ENCODE measurements at places on chromosomes 6 and 20.

DNA sequence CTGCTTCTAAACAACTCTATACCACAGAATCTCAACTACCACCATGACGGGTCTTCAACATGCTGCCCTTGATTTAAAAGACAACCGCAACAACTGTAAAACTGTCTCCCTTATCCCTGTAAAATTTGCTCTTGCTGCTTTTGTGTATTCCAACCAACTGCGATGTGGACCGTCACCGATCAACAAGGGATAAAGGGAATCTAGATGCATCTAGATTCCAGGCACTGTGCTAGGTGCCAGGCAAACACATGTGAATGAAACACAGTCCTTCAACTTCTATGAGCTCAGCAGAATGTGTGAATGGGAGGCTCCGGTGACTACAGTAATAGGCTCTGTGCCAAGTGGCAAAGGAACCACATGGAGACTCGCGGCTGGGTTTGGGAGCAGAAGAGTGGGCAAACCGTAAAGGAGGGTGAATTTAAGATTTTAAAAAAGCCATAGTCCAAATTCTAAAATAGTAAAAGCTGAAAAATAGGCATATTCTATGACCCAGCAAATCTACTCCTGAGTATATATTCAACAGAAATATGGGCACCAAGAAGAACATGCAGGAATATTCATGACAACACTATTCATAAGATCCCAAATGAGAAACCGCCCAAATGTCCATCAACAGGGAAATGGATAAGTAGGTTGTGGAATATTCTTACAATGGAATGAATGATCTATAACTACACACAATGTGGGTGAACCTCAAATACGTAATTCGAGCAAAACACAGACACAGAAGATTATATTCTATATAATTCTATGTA lies 3.7 kb upstream of the PRND start:
- DNase-seq = no peak

- no peak for DNase-seq
Measured at GRCh38 chr6:38432079-38432478, 207.7 kb downstream of the BTBD9 start.

GRCh38 chr6:133590814-133591213 lies 298.1 kb upstream of the TCF21 start:
- DNase-seq = no peak

DNA sequence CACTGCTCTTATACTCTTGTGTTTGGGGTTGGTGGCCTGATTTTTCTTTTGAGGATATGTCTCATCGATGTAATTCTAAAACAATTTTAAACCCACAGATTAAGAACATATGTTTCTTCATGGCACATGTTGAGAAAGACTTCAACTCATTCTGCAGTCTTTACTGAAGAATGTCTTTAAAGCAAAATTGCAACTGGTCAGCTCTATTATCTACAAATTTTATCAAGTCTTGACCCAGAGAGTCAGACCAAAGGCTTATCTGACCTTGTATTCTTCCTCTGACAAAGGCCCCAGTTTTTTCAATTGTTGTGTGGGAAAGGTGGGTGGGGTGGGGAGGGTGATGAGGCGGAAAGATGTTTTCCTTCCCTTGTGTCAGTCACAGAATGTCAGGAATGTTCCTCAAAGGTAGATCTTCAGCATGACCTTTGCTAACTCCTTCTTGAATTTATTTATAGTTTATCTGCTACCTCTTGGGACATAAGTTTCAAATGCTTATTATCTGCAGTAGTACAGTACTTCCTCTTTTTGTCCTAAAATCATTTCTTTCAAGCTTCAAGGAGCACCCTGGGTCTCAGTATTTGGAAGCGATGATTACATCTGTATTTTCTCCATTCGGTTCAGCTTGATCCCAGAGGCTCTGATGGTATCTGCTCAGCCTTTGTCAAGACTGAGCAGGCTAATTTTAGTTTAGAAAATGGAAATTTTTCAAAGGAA lies 63.2 kb upstream of the TIAM2 start:
- DNase-seq = peak; percentile 74

GRCh38 chr20:35172434-35172806 lies 548 bp downstream of the PROCR start:
- no peak for DNase-seq

DNA sequence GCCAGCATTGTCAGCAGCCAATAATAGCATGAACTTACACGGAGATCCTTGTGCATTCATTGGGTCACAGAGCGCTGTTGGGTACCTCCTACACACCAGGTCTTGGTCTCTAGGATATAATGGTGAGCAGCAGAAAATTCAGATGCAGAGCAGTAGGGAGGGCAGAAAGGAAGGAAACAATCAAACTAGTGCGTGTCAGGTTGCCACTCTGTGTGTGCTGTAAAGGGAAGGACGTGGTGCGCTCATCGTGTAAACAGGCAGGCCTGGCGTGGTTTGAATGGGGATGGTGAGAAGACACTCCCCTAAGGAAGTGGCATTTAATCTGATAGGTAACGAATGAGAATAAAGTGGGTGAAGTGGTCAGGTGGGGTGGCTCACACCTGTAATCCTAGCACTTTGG lies 336.4 kb downstream of the CDH26 start:
- no peak for DNase-seq

- DNase-seq = peak; percentile 97
Measured at GRCh38 chr20:10924644-10925201, 250.9 kb upstream of the JAG1 start.

GRCh38 chr20:62797671-62798532 lies 1.6 kb downstream of the MRGBP start:
- no peak for DNase-seq

- no peak for DNase-seq
Measured at GRCh38 chr20:59219211-59219610, 55.6 kb downstream of the ZNF831 start.

DNA sequence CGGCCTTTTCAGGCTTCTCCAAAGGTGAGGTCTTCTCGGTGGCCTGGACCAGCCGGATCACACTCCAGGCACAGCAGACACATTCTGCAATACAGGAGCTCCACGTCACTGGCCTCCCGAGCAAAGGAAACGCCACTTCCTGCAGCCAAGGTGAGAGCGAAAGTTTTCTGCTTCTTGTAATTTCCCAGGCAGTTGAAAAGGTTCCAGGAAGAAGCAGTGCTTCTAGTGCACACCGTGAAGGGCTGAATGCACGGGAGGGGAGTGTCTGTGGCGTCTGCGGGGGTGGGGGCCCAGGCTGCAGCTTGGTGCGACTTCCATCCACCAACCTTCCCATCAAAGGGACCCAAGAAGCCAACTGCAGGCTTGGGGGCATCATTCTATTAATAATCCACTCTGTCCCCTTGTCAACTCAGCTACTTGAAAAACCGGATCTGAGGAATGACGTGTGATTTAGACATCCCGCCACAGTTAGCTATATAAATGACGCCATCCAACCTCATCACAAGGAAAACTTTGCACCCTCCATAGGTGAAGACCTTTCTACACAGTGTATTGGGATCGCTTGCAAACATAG lies 61.1 kb downstream of the NFATC2 start:
- DNase-seq = no peak

- DNase-seq = peak; percentile 49
Measured at GRCh38 chr6:4603856-4604369, 172.3 kb upstream of the CDYL start.

DNA sequence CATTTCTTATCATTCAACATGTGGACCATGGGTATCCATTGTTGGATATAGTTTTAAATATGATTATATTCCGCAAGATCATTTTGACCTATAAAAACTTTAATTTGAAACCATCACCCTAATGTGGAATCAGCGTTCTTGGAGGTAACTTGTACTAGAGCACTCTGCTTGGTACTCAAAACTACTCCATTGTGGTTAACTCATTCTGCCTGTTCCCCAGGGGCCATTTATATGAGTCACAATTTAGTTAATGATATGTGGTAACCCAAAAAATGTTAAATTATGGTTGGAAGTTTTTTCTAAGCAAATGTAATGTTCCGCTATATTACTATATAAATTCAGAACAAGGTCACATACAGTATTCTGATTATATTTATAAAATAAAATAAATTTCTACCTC lies 109.3 kb downstream of the TRDN start:
- DNase-seq = no peak

GRCh38 chr6:28225056-28225834 lies at the start of gene ZSCAN9:
Gene ZSCAN9, plus strand, starts transcription at chr6:28225275. Its CDS starts 1,810 bp downstream, at chr6:28227085.
- DNase-seq = peak; percentile 88

GRCh38 chr20:23283096-23283850 lies 67.3 kb upstream of the NXT1 start:
- no peak for DNase-seq

DNA sequence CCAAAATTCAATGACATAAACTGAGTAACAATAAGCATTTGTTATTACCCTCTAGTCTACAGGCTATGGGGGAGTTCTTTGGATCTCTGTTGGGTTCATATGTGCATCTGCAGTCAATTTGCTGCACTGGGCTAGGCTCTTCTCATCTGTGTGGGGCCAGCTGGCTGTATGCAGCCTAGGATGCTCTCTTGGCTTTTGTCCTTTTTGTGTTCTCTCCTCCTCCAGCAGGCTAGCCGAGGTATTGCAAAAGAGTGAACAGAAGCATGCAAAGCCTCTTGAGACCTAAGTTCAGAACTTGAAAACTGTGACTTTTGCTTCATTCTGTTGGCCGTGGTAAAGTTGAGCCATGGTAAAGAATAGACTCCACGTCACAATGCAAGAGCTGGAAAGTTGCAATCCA lies 62.8 kb upstream of the FOXO3 start:
- DNase-seq = peak; percentile 40

GRCh38 chr6:3138341-3138740 lies 19.0 kb downstream of the TUBB2A start:
- DNase-seq = peak; percentile 50

GRCh38 chr20:61623451-61623850 lies 371.4 kb downstream of the CDH4 start:
- DNase-seq = no peak

DNA sequence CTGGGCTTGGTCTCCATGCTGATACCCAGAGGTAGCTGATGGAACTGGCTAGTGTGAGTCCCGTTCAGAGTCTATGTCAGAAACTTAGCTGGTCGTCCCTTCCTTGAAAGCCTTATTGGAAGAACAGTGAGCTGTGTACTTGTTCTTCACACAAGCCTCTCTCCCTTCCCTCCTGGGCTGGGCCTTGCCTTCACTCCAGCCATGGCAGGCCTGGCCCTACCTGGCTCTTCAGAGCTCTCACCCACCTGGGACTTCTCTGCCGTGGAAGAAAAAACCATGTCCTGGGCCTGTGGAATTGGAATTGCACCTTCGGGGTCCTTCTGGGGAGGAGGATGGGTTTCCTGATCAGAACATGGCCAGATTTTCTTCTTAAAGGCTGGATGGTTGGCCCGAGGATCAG lies 20.3 kb upstream of the ZNF831 start:
- DNase-seq = no peak

DNA sequence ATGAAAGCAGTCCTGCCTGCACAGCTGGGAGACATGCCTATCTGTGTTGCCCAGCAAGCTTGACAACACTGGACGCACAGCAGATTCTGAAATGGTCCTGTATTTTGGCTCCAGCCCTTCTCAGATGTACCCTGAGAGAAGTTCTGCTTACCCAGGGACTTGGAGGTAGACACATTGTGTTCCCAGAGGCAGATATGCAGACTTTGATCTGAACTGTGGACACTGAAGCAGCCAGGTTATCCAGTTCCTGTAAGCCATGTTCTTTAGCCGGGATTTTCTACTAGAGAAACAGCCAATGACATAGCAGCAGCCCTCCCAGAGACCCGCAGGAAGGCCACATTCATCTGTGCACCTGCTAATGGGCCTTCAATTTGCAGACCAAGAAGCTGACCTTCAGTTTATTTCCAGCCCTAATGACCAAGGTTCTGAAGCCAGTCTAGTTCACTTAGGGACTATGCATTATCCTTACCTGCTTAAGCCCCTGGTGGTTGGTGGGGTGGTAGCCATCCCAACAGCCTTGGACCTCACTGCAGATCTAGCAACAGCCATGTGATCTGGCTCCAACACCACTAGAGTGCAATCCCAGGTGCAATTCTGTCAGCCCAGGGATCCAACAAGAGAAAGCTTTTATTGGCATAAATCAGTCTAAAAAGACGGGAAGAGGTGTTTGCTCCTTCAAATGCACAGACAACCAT lies 134.2 kb downstream of the MEI4 start:
- DNase-seq = no peak

- DNase-seq = peak; percentile 89
Measured at GRCh38 chr6:31651602-31652191, 764 bp downstream of the BAG6 start.

DNA sequence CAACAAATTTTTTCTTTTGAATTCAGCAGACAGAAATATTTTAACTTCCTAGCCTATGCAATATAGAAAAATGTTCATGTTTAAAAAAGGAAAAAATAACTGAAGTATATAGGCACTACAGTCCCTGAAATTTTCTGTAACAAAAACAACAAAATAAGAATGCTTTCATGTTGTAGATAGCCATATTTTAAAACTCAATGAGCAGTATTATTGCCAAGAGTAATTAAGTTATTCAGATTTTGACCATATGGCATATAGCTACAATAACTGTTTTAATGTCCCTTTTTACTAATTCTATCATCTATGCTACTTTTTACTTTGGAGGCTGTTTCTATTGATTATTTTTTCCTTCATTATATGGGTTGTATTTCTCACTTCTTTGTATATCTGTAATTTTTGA lies 283.3 kb upstream of the RIMS1 start:
- no peak for DNase-seq

GRCh38 chr20:46485431-46485830 lies 27.9 kb downstream of the ZNF334 start:
- DNase-seq = no peak

GRCh38 chr6:55250400-55250799 lies 76.1 kb downstream of the HCRTR2 start:
- no peak for DNase-seq

Data from EH (cell line).